Mammary epithelial cell (primary cell): ENCODE measurements at places on chromosomes 4 and X.
A peak's percentile ranks its signal among the peaks of the same experiment; 100 is the strongest.

- DNase-seq = peak; percentile 55
These were observed 9.9 kb downstream of the FHIP1A start for GRCh38 chr4:151418856-151419255.

- DNase-seq = no peak
These were observed 734 bp upstream of the GALNT7 start for GRCh38 chr4:173167758-173168395.

GRCh38 chrX:154749856-154750255 is 1.0 kb downstream of the GAB3 start:
- DNase-seq = no peak

DNA sequence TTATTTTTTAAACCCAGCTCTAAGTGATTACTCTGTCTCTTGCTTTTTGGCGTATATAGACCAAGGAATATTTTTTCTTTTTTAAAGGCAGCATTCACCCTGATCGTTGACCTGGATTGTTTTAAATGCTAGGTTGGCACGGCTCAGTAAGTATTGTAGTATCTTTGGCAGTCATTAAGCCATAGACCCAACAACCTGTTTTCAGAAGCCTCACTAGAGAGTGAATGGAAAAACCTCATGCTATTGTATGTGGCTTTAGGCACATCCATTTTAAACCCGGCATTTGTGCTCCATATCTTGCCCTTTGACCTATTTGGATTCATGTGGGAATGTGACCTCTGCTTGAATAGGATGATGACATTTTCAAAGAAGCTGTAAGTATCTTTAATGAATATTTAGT is 183.9 kb downstream of the SNCA start:
- DNase-seq = no peak

GRCh38 chrX:39613997-39614679 is 483.6 kb downstream of the BCOR start:
- DNase-seq = peak; percentile 50

DNA sequence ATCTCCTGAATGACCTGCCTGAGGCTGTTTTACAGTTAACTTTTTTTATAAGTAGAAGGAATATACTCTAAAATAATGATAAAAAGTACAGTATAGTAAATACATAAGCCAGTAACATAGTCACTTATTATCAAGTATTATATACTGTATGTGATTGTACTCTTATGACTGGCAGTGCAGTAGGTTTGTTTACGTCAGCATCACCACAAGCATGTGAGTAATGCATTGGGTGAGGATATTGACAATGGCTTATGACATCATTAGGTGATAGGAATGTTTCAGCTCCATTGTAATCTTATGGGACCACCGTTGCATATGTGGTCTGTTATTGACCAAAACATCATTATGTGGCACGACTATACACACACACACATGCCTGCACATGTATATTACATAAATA is 20.5 kb downstream of the NUDT9 start:
- DNase-seq = no peak

DNA sequence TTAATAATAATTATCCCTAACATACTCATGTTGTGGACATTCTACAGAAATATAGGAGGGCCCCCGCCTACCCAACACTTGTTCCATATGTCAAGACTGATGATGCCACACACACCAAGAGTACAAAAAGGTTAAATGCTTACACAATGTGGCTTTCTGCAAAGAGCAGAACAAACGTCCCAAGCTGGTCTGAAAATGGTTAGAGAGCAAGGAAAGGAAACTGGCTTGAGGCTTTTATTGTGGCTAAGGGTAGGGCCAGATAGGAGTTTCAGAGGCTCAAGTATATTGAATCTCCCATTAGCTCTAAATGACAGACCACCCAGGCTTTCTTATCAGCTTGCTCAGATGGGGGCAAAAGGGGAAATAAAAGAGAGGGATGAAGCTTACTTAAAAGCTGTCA is 134.1 kb upstream of the C1QTNF7 start:
- no peak for DNase-seq

- no peak for DNase-seq
These were observed 737.5 kb upstream of the NDST4 start for GRCh38 chr4:115850799-115851509.

GRCh38 chr4:8005814-8006215 is 66.2 kb upstream of the AFAP1 start:
- DNase-seq = no peak

GRCh38 chr4:24913119-24913485 is 260 bp upstream of the CCDC149 start:
- no peak for DNase-seq

- DNase-seq = peak; percentile 6
These were observed 60.8 kb downstream of the REPS2 start for GRCh38 chrX:17007134-17007768.

DNA sequence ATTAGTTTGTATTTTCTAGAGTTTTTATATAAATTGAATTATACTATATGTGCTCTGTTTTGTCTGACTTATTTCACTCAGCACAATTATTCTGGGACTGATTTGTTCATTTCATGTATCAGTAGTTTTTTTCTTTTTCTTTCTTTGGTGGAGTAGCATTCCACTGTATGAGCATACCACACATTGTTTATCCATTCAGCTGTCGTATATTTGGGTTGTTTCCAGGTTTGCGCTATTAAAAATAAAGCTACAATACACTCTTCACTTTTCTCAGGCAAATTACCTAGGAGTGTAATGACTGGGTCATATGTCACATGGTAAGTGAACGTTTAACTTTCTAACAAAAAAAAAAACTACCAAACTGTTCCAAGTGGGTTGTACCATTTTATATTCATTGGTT is 9.6 kb upstream of the OTUD4 start:
- no peak for DNase-seq

DNA sequence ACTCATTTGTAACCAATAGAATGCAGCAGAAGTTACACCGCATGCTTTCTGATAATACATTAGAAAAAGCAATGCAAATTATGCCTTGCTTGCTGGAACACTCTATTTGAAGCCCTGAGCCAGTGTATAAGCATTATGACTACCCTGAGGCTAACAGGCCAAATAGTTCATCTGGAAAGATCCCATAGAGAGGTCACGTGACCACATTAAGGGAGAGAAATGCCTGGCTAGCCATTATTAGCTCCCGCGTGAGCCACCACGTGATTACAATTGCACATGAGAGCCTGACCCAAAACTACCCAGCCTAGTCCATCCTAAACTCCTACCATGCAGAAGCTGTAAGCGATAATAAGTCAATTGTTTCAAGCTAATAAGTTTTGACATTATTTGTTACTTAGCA is 472.9 kb upstream of the GALNTL6 start:
- DNase-seq = no peak

DNA sequence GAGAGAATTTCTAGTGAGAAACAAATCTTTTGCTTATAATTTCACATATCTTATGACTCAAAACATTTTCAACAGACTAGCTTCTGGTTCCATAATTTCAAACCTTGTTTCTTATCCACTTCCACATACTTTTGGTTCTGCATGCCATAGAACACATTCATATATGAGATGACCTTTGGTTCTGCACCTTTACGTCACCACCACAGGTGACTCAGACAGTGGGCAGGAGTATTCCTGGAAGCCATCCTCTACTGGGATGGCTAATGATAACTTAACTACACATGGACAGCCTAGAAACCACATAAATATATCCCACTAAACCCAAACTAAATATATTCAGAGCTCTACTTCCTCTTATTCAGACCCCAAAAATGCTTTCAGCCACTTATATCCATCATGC is 133.3 kb downstream of the DCK start:
- DNase-seq = peak; percentile 90

GRCh38 chr4:105279314-105279713 is 132.6 kb downstream of the TET2 start:
- DNase-seq = no peak

GRCh38 chr4:153113061-153113837 is 91.0 kb upstream of the TRIM2 start:
- DNase-seq = no peak

- no peak for DNase-seq
These were observed 16.3 kb downstream of the SYNPO2 start for GRCh38 chr4:118904935-118905334.

- no peak for DNase-seq
These were observed 3.7 kb downstream of the GABRQ start for GRCh38 chrX:152641256-152641875.

GRCh38 chrX:78116766-78117165 is 12.7 kb downstream of the PGK1 start:
- DNase-seq = no peak

- DNase-seq = no peak
These were observed 19.0 kb downstream of the FHL1 start for GRCh38 chrX:136166221-136166855.

GRCh38 chr4:174023641-174024040 is 259.8 kb downstream of the FBXO8 start:
- DNase-seq = no peak

DNA sequence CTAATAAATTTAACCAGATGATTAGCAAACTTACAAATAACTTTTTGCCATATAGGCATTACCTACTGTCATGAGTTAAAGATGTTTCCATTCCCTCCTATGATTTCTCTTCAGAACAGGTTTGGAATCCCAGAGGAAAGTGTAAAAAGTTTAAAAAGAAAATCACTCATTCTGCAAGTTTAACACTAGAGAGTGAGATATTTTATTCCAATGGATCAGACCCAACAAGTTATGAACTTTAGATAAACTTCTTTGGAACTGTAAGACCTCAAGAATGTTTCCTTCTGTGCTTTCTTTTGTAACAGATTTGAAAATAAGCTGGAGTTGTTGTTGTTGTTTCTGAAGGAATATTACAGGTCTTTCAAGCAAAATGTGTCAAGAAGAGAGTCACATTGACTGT is 51.6 kb downstream of the PPP3CA start:
- no peak for DNase-seq
